A549 treated with GW870086 at 1 μM for 4 hours (cell line): ENCODE measurements at places on chromosomes 13 and 19. TPM values are rescaled to one million over a fixed set of nuclear protein-coding genes. Genes with fewer than 3 reads are reported as not detected.

The ZNF460 gene
- total RNA-seq, result 0.89 to 1.2 TPM (median 0.96 TPM) in 5 replicates

The PSG1 gene
- 0.17 to 0.30 TPM (median 0.23 TPM) in 5 replicates for total RNA-seq

The PRODH2 gene
- total RNA-seq, result 0.18 to 0.80 TPM (median 0.29 TPM) in 5 replicates

The KCNC3 gene
- total RNA-seq, result 0.95 to 1.5 TPM (median 1.4 TPM) in 5 replicates

The PSG7 gene
- 0.07 TPM in 1 of 5 replicates, not detected in the others for total RNA-seq

The KEAP1 gene
- 46.6 to 65.5 TPM (median 53.7 TPM) in 5 replicates for total RNA-seq
